Thoracic aorta (tissue), 2 donors: ENCODE measurements at places on chromosomes 1 and 21. TPM values are rescaled to one million over a fixed set of nuclear protein-coding genes. Genes with fewer than 3 reads are reported as not detected.

Gene TCHHL1
- total RNA-seq = not detected

Gene MARK1
- 12.3 TPM for total RNA-seq

Gene FOXD3
- 0.14 TPM for total RNA-seq

Gene RNU5D-1
- total RNA-seq = not detected
